Stomach (tissue), 19 donors: ENCODE measurements at places on chromosomes 2 and 18.

DNA sequence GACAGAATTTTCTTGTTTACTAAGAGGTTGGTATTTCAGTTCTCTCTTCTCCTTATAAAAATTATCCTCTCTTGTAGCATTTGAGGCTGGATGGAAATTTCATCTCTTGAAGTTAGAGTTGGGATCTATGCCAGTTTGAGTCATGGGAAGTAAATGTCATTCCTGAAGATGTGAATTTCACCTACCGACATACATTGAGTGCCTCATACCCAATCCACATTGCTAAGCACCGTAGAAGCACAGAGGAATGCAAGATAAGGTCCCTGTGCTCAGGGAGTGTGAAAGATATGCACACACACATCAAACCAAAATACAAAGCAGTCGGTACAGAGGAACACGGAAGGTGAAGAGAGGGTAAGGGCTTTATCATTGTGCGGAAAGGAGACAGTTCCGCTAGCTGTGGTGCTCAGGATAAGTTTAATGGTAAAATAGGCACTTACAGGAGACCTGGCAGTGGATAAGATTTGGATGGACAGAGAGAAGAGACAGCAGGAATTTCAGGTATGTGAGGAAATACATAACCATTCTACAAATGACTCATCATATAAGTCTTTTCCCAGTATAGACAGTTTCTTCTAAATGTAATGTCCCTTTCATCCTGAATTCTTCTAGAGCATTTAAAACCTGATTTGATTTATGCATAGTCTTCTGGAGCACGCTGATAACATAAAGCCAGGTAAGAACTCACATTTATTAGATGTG lies 205.3 kb upstream of the ST6GAL2 start:
- H3K36me3 ChIP-seq, result no peaks in the 10 kb centered on the region
- no peaks in the 10 kb centered on the region for H3K27me3 ChIP-seq
- H3K27ac ChIP-seq, result no peak overlapping the region
- no peaks in the 10 kb centered on the region for H3K4me1 ChIP-seq

- no peaks in the 10 kb centered on the region for H3K36me3 ChIP-seq
- H3K27ac ChIP-seq, result peak overlapping the region; percentile 5
- no peak overlapping the region for H3K4me3 ChIP-seq
- H3K27me3 ChIP-seq, result no peaks in the 10 kb centered on the region
- H3K4me1 ChIP-seq, result no peaks in the 10 kb centered on the region
Observed at GRCh38 chr2:46230115-46230571, 67.1 kb upstream of the EPAS1 start.

GRCh38 chr2:37654932-37655841 lies 16.3 kb downstream of the CDC42EP3 start:
- no peak for DNase-seq
- no peaks in the 10 kb centered on the region for H3K36me3 ChIP-seq
- H3K27me3 ChIP-seq, result no peaks in the 10 kb centered on the region

- no peaks in the 10 kb centered on the region for H3K36me3 ChIP-seq
- no peaks in the 10 kb centered on the region for H3K27me3 ChIP-seq
- DNase-seq, result peak; percentile 32
- peaks cover 16% of the 10 kb centered on the region for H3K4me1 ChIP-seq
- no peak overlapping the region for H3K4me3 ChIP-seq
Observed at GRCh38 chr2:109124982-109125592, 3.9 kb upstream of the SH3RF3 start.

GRCh38 chr2:120750488-120751210 lies 15.0 kb downstream of the GLI2 start:
- H3K27ac ChIP-seq, result no peak overlapping the region
- DNase-seq, result no peak
- H3K4me3 ChIP-seq, result no peak overlapping the region
- H3K4me1 ChIP-seq, result no peaks in the 10 kb centered on the region
- no peaks in the 10 kb centered on the region for H3K36me3 ChIP-seq

GRCh38 chr2:177201919-177202346 lies 10.7 kb upstream of the HNRNPA3 start:
- H3K27ac ChIP-seq, result no peak overlapping the region
- no peaks in the 10 kb centered on the region for H3K27me3 ChIP-seq
- H3K36me3 ChIP-seq, result no peaks in the 10 kb centered on the region
- no peak overlapping the region for H3K4me3 ChIP-seq
- no peak for DNase-seq
- H3K4me1 ChIP-seq, result no peaks in the 10 kb centered on the region

DNA sequence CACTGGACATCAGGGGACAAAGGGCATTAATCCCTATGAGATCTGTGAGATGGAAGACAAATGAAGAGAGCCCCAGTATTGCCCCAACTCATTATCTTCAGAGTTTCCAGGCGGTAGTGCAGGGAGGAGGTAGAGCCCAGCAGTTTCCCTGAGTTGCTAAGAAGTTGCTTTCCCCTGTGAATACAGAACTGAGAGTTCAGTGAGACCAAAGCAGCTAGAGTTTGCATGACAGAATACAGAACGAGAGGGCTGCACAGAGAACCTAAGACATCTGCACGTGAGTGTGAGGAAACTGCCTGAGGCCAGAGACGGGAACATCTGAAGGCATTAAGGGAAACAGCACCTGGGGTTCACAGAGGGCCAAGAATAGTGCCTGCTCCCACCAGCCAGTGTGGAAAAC lies 18.1 kb upstream of the PGAP1 start:
- H3K36me3 ChIP-seq, result no peaks in the 10 kb centered on the region
- no peak overlapping the region for H3K4me3 ChIP-seq
- H3K4me1 ChIP-seq, result no peaks in the 10 kb centered on the region

- no peak overlapping the region for H3K27ac ChIP-seq
- H3K4me3 ChIP-seq, result no peak overlapping the region
- DNase-seq, result no peak
- no peaks in the 10 kb centered on the region for H3K36me3 ChIP-seq
- no peaks in the 10 kb centered on the region for H3K27me3 ChIP-seq
- no peaks in the 10 kb centered on the region for H3K4me1 ChIP-seq
Observed at GRCh38 chr2:112792419-112792818, 8.1 kb upstream of the IL1A start.

GRCh38 chr2:126507425-126507911 lies 148.5 kb upstream of the GYPC start:
- no peak for DNase-seq
- H3K4me3 ChIP-seq, result no peak overlapping the region
- no peaks in the 10 kb centered on the region for H3K4me1 ChIP-seq
- H3K27ac ChIP-seq, result no peak overlapping the region
- no peaks in the 10 kb centered on the region for H3K36me3 ChIP-seq
- H3K27me3 ChIP-seq, result no peaks in the 10 kb centered on the region

- no peak overlapping the region for H3K27ac ChIP-seq
- DNase-seq, result no peak
- H3K36me3 ChIP-seq, result no peaks in the 10 kb centered on the region
- no peak overlapping the region for H3K4me3 ChIP-seq
- no peaks in the 10 kb centered on the region for H3K27me3 ChIP-seq
- H3K4me1 ChIP-seq, result no peaks in the 10 kb centered on the region
Observed at GRCh38 chr2:19488009-19488691, 129.7 kb upstream of the OSR1 start.

DNA sequence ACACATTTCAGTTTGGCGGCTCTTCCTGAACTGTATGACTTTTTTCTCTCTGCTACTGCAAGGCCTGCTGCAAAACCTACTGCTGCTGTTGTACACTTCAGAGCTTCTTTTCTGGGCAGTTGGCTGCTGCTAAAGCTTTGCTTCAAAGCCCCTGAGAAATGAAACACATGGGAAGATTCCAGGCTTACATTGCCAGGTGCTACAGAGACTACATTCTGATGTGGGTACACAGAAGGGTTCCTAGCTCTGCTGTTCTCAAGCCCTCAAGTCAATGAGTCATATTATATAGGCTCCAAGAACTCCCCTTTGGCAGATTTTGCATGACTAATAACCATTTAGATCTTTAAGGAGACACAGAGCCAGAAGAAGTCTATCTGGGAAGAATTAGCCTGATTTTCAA lies 12.9 kb upstream of the PGAP1 start:
- H3K27me3 ChIP-seq, result no peaks in the 10 kb centered on the region
- DNase-seq, result no peak
- no peaks in the 10 kb centered on the region for H3K36me3 ChIP-seq

- no peaks in the 10 kb centered on the region for H3K4me1 ChIP-seq
- H3K27me3 ChIP-seq, result no peaks in the 10 kb centered on the region
- no peaks in the 10 kb centered on the region for H3K36me3 ChIP-seq
- no peak for DNase-seq
- no peak overlapping the region for H3K4me3 ChIP-seq
Observed at GRCh38 chr2:195815083-195815482, 158.1 kb downstream of the SLC39A10 start.

DNA sequence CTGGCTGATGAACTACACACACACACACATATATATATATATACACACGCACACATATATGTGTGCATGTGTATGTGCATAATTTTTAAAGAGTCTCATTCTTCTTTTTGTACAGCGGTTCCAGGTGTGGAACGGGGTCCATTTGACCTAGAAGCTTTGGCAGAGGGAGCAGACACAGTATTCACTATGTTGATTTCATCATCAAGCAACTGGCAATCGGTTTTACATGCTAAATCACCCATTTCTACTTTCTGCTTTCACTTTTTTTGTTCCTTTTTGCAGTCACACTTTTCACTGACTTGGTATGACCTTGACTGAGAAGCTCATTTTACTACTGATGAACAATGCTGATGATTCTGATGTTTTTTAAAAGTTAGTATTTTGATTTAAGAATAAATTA lies 63.0 kb upstream of the PGAP1 start:
- no peaks in the 10 kb centered on the region for H3K27me3 ChIP-seq
- peaks cover 11% of the 10 kb centered on the region for H3K4me1 ChIP-seq
- no peak overlapping the region for H3K27ac ChIP-seq
- peaks cover 32% of the 10 kb centered on the region for H3K36me3 ChIP-seq
- DNase-seq, result no peak
- H3K4me3 ChIP-seq, result no peak overlapping the region

DNA sequence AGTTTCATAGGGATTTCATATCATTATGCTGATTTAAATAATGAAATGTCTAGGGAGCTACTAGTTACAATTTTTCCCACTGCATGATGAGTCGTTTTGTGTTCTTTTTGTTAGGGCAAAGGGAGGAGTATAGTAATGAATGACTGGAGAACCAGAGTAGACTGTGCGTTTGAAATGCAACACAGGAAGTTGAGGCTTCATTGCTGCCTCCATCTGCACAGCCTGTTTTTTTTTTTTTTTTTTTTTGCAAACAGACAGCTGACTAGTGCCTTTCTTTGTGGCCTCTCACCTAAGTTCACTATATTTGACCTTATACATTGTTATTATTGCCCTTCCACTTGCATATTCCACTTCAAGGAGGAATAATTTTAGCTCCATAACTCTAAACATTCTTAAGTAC lies 286.7 kb upstream of the LRRTM1 start:
- DNase-seq, result no peak
- no peak overlapping the region for H3K4me3 ChIP-seq
- no peak overlapping the region for H3K27ac ChIP-seq

DNA sequence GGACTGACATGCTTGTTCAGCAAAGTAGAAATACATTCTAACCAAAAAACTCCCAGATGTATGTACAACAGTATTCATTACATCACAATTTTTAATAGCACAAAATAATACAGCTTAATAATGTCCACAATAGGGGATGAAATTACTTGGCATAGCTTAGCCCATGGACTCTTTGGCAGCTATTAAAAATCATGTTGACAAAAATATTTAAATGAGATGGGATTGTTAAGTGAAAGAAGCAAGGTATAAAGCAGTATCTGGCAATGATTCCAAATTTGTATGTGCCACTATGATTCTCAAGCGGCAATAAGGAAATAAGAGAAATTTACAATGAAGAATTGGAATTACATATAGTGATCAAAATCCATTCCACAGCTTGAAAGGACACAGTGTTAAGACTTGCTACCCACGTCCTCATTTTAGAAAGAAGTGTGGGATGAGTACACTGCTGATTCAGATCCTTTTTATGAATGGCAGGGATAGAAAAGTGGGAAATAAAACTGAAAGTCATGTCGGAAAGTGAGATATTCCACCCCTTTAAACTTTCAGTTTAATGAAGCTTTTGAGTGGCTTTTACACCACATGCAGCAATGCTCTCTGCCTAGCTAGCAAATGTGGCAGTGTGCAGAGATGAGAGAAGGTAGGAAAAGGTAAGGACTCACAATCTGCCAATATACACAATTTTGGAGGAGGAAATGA lies 2.4 kb downstream of the GAREM1 start:
- peaks cover 8% of the 10 kb centered on the region for H3K4me1 ChIP-seq
- peak overlapping the region; percentile 78 for H3K4me3 ChIP-seq
- no peaks in the 10 kb centered on the region for H3K27me3 ChIP-seq

- no peaks in the 10 kb centered on the region for H3K27me3 ChIP-seq
- H3K27ac ChIP-seq, result no peak overlapping the region
- H3K36me3 ChIP-seq, result no peaks in the 10 kb centered on the region
- no peaks in the 10 kb centered on the region for H3K4me1 ChIP-seq
Observed at GRCh38 chr18:46291149-46291548, 187.0 kb downstream of the HAUS1 start.

- H3K27me3 ChIP-seq, result no peaks in the 10 kb centered on the region
- no peak overlapping the region for H3K4me3 ChIP-seq
- no peaks in the 10 kb centered on the region for H3K36me3 ChIP-seq
- no peaks in the 10 kb centered on the region for H3K4me1 ChIP-seq
- DNase-seq, result no peak
Observed at GRCh38 chr18:25113566-25113965, 238.4 kb downstream of the ZNF521 start.

- H3K27me3 ChIP-seq, result no peaks in the 10 kb centered on the region
- H3K27ac ChIP-seq, result no peak overlapping the region
- H3K36me3 ChIP-seq, result no peaks in the 10 kb centered on the region
Observed at GRCh38 chr2:150441784-150442183, 45.7 kb downstream of the RND3 start.

DNA sequence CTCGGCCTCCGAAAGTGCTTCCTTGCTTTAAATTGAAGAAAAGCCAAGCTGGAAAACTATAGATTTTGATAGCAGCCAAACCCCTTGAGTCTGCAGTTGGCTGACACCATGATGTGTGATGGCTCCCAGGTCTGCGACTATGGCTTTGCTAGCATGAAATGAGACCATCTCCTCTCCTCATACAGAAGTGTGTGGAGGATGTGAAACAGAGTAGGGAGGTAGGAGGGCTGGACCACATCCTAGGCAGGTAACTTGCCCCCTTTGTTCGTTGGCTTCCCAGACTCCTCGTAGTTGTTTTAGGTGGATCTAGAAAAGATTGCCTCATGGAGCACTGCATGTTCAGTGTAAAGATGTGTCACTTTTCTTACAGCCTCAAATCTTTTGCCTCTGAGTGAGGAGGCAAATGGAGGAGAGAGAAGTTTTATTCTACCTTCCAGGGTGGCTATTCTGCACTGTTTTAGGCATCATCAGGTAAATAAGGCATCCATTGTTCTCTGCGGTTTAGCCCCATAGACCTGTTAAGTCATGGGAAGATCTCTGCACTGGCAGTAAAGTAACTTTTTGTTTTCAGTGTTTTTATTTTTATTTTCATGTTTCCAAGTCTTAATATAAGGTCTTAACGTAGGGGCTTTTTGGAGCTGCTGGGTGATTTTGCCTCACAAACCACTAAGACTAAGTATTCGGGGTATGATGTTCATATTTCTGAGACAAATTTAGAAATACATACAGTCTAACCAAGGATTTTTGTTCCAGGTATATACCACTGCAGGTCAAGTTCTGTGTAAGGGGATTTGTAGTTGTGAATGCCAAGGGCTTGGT lies 40.1 kb downstream of the MGAT5 start:
- H3K4me3 ChIP-seq, result no peak overlapping the region
- H3K36me3 ChIP-seq, result no peaks in the 10 kb centered on the region
- H3K4me1 ChIP-seq, result peaks cover 29% of the 10 kb centered on the region
- DNase-seq, result no peak

GRCh38 chr2:179571252-179571651 lies 290.2 kb downstream of the ZNF385B start:
- H3K4me3 ChIP-seq, result no peak overlapping the region
- no peak for DNase-seq
- no peaks in the 10 kb centered on the region for H3K36me3 ChIP-seq
- peaks cover 39% of the 10 kb centered on the region for H3K4me1 ChIP-seq
- no peaks in the 10 kb centered on the region for H3K27me3 ChIP-seq

- H3K27me3 ChIP-seq, result no peaks in the 10 kb centered on the region
- H3K27ac ChIP-seq, result no peak overlapping the region
- no peak overlapping the region for H3K4me3 ChIP-seq
- H3K36me3 ChIP-seq, result no peaks in the 10 kb centered on the region
- no peaks in the 10 kb centered on the region for H3K4me1 ChIP-seq
Observed at GRCh38 chr2:55391615-55392242, 27.9 kb downstream of the CCDC88A start.
